ENCODE measurements at places on chromosomes 11 and 22. TPM values are rescaled to one million over a fixed set of nuclear protein-coding genes. Genes with fewer than 3 reads are reported as not detected.

DNA sequence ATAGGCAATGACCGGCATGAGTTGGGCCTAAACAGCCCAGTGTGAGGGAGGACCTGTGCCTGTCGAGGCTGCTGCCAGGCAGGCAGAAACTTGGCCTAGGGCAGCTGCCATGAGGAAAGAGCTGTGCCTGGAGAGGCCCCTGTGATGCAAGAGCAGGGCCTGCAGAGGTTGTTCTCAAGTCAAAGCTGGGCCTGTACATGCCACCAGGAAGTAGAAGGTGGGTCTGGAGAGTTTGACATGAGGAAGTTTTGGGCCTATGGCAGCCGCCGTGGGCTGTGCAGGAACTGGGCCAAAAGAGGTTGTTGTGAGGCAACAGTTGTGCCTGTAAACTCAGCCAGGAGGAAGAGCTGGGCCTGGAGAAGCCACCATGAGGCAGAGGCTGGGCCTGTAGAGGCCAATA, 43.2 kb downstream of the OR4C45 start:
- no peak for DNase-seq

DNA sequence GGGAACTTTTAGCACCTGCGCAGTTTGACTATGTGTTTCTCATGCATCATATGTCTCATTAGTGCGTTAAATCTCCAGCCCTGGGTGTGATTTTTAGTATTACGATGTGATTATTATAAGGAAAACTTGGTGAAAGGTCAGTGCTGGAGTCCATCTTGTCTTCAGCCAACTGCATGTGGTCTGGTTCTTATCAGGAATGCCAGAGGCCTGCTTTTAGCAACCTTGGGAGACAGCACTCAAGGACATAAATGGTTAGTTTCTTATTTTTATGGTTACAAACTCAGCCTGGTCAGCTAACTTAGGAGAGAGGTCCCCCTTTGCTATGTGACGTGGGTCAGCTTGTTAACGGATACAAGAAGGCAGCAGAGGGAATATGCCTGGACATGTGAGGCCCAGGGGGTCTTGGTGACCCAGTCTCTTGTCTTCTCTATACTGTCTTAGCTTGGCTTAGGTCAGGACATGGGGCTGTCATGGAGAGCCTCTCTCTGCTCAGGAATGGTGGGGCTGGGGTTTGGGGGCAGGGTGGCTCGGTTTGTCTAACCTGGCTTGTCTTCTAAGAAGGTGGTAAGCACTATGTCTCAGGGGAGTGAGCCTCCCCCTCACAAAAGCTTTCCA, 21.5 kb downstream of the KCTD21 start:
- no peak for DNase-seq

DNA sequence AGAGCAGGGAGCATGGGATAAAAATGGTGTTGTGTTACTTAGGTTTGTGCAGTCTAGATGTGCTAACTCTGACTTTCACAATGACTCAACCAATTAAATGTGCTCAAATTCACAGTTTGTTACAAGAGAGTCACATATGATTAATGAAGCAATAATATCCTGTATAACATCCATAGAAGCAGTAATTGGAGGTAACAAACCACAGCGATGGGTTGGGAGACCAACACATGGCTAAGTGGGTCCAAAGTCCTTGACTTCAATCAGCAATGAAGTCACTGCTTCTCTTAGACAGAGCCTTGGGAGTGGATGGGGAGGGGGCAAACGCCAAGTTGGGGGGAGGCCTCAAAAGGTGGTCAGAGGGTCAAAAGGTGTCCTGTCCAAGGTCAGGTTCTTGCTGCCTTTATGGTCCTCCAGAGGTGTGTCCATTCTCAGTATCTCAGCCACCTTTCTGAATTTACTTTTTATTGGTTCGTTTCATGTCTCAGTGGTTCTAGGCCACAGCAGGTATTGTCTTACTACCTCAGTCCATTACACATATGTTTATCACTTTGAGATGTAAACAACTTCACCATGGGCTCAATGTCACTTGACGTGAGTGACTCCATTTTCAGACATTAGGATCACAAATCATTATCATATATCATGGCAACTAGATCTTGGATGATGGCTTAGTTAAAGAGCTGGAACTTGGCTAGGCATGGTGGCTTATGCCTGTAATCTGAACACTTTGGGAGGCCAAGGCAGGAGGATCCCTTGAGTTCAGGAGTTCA, 32.4 kb downstream of the SLN start:
- no peak for DNase-seq

GRCh38 chr11:78239781-78240180, 51.1 kb downstream of the USP35 start:
- no peak for DNase-seq

DUSP8 gene
- 5.8 TPM for total RNA-seq

DNA sequence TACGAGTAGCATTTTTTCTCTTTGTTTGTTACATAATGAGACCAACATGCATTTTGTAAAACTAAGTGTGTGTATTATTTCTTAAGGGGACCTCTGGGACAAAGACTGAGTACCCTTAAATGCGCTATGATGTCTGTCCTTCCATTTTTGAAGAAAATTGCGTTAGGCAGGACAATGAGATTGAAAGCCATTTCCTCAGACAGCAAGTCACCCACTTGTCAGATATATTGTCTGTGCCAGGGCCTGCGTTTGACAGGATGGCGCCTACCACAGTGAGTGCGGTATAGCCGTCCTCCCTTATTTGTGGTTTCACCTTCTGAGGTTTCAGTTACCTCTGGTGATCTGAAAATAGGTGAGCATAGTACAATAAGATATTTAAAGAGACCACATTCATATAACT, 2.2 kb downstream of the AP2A2 start:
- DNase-seq = peak; percentile 60

- no peak for DNase-seq
Observed at GRCh38 chr22:47002692-47003091, 240.2 kb downstream of the TBC1D22A start.
